ENCODE measurements at places on chromosomes 13 and 19.

- no peak for DNase-seq
Observed at GRCh38 chr13:34201050-34201913, 383.3 kb downstream of the RFC3 start.

GRCh38 chr19:52665027-52665426 lies 26.9 kb upstream of the ZNF83 start:
- no peak for DNase-seq

DNA sequence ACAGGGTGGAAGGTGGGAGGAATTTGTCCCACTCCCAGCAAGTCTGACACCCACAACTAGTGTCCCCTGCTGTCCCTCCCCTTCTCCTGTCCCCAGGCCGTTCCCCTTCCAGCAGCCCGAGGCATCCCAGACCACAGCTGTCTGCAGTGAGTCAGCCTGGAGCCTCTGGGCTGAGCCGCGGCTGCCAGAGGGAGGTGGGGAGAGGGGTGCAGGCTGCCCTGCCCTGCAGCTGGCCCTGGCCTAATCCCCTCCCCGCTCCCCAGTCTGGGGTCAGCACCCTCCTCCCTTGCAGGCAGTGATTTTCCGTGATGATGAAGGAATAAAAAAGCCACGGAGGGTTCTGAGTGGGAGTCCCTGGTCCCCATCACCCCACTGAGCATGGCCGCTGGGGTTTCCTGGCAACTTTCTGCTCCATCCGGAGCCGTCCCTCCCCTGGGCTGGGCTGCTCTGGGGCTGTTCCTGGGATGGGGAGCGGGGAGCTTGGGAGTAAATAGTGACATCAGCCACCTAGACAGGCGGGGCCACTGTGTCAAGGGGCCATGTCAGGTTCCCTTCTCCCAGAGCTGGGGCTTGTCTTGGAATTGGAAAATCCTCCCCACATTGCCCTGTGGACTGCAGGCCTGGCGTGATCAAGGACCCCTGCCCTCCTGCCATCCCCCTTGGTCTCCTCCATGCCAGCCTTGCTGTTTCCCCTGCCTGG lies 16.8 kb downstream of the SPC24 start:
- peak; percentile 57 for DNase-seq

- no peak for DNase-seq
Observed at GRCh38 chr19:1164684-1165531, 9.2 kb downstream of the SBNO2 start.

DNA sequence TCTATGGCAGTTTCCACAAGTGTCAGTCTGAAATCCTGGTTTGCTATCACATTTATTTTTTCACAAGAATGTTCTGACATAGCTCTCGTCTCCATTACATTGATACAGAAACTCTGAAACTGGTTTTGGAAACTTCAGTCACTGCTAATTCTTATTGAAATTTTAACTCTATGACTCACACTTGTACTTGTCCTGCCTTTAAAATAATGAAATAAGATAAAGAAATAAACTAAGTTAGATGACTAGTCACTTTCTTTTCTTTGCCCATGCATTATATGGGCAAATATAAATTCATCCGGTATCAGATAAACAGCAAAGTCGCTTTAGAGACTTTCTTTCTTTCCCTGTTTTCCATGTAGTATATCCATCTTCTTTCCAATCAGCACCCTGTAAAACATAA lies 257.5 kb downstream of the PCDH9 start:
- no peak for DNase-seq

DNA sequence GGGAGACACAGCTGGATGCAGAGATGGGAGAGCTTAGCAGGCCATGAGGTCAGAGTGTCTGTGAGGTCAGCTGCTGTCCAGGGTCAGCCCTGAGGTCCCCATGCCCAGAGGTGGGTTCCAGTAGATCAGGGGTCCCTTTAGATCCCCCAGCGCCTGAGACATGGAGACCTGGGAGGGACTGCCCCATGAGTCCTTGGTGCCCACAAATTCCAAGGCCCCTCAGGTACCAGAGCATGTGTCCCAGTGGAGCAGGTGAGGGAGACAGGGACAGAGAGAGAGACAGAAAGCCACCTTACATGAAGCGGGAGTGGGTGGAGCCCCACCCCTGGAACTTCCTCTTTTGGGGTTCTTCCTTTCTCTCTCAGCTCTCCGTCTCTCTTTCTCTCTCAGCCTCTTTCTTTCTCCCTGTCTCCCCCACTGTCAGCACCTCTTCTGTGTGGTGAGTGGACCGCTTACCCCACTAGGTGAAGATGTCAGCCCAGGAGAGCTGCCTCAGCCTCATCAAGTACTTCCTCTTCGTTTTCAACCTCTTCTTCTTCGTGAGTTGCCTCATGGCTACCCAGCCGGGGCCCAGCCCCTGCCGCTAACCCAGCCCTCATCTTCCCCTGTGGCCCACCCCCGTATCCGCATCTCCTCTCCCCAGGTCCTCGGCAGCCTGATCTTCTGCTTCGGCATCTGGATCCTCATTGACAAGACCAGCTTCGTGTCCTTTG lies at the start of gene CD37:
Gene CD37, plus strand, starts transcription at position 336 of the 713 bp plus-strand sequence. Its CDS starts 135 bp downstream, at position 471.
- no peak for DNase-seq

GRCh38 chr13:47610687-47611086 lies 390.4 kb downstream of the SUCLA2 start:
- no peak for DNase-seq

GRCh38 chr13:41282129-41282571 lies 18.8 kb upstream of the MTRF1 start:
- no peak for DNase-seq

GRCh38 chr13:84303035-84303434 lies 420.8 kb upstream of the SLITRK1 start:
- no peak for DNase-seq

DNA sequence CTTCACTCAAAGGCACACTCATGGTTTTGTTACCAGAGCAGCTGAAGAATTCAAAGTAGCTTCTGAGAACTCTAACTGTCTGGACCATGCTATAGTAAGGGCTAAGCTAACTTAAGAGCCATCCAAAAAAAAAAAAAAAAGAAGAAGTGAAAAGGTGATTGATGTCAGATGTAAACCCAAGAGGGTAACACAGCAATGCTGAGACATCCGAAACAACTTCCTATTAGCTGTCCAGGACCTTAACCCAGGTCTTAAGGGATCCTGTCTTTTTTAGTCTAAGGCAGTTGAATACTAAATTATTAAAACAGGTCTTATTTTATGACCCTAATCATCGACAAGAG lies 11.2 kb upstream of the RAB20 start:
- DNase-seq: no peak

- no peak for DNase-seq
Observed at GRCh38 chr13:79491715-79492114, 10.8 kb downstream of the NDFIP2 start.

DNA sequence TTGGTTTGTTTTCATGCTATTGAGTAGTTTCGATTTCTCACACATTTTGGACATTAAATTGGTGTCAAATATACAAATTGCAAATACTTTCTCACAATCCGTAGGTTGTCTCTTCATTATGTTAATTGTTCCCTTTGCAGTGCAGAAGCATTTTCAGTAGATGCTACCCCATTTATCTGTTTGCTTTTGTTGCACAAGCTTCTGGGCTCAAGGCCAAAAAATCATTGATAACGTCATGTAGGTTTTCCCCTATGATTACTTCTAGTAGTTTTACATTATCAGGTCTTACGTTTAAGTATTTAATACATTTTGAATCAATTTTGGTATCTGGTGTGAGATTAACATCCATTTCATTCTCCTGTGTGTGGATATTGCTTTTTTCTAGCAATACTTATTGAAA lies 14.0 kb upstream of the ZNF347 start:
- DNase-seq: no peak

DNA sequence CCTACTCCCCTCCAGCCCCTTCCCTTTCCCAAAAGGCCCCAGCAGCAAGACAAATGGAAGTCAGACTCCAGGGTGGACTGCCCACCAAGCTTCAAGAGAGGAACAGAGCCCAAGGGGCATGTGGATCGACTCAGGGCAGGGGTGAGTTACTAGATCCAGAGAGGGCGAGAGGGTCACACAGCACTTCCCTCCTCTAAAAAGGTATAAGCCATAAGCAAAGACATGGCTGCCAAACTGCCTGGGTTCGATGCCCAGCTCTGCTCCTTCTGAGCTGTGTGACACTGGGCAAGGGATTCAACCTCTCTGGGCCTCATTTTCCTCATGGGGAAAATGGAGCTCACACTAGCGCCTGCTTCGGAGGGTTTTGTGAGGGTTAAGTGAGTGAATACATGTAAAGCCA lies 3.8 kb downstream of the PPP1R14A start:
- DNase-seq: no peak

DNA sequence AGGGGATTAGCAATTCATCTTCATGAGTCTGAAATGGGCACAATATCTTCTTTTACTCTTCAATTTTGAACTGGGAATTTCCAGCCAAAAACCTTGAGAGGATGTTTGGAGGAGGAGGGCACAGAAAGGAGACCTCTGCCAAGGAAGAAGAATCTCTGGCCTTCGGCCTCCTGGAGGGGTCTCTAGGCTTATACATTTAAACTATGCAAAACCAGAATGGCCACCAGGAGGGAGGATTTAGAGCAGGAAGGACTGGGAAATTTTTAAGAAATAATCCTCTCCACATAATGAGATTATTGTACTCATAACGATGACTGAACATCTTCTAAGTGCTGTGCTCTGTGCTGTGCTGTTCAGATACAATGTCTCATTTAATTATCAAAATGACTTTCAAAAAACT lies 325.9 kb downstream of the NDFIP2 start:
- no peak for DNase-seq

DNA sequence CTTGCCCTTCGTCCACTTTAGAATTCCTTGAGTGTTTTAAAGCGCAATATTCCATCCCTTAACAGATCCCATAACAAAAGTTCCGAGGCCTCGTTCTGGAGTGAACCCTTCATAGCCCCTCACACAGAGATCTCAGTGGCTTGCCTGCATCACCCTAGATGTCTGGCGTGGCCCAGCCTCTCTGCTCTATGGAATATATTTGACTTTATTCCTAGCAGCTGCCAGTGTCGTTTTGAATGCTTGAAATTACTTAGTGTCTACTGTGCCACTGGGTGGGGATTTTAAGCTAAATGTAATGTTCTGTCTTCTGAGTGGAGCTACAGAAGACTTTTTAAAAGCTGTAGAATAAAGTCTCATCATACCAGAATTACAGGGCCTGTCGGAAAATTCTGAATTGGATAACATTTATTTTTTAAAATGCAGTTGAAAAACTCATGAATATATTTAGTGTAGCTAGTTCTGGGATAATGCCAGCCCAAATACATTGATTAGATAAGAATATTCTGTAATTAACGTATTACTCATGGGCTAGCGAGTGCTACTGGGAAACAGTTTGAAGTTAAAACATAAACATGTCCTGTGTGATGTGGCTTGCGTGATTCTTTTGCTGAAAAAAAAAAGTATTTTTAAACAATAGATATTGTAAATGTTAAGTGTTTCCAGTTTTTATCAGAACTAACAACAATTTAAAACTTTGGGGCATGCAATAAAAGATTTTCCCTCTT lies 111.8 kb downstream of the ESD start:
- no peak for DNase-seq

- DNase-seq: no peak
Observed at GRCh38 chr19:7900401-7900870, 3.2 kb upstream of the MAP2K7 start.

Data from neuronal stem cell (in vitro differentiated cells).